Activated gamma-delta T cell treated with Interleukin-2 at 50 U/mL for 16 hours (primary cell): ENCODE measurements at places on chromosomes 5 and 9.

GRCh38 chr5:61167382-61167781 is 5.1 kb upstream of the SMIM15 start:
- DNase-seq, result no peak

DNA sequence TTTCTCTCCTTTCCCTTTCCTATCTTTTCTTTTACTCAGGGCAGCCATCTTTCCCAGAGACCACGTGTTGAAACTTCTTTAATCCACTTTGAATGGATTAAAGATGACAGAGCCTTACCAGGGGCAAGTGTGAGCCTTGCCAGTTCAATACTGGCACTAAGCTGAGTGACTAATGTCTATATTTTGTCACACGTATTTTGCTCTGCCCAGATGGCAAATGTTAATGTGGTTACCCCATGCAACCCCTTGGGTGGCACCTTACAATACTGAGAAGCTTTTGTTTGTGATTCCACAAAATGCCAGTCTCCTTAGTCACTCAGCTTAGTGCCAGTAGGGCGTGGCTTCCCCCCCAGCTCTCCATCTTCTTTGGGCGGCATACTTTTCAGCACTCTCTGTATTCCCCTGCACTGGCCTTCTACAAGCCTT is 24.8 kb downstream of the ANXA1 start:
- no peak for DNase-seq

GRCh38 chr9:70385426-70385825 is 29.0 kb downstream of the KLF9 start:
- no peak for DNase-seq

DNA sequence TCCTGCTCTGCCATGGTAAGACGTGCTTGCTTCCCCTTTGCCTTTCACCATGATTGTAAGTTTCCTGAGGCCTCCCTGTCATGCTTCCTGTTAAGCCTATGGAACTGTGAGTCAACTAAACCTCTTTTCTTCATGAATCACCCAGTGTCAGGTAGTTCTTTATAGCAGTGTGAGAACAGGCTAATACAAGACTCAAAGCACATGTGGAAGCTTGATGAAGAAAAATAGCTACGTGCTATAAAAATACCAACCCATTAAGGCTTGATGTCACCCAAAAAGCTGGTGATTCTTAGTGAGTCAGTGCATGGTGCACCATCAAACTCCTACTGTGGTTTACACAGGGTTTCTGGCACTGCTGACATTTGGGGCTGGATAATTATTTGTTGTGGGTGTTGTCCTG is 332.2 kb downstream of the TMEM167A start:
- DNase-seq, result no peak

DNA sequence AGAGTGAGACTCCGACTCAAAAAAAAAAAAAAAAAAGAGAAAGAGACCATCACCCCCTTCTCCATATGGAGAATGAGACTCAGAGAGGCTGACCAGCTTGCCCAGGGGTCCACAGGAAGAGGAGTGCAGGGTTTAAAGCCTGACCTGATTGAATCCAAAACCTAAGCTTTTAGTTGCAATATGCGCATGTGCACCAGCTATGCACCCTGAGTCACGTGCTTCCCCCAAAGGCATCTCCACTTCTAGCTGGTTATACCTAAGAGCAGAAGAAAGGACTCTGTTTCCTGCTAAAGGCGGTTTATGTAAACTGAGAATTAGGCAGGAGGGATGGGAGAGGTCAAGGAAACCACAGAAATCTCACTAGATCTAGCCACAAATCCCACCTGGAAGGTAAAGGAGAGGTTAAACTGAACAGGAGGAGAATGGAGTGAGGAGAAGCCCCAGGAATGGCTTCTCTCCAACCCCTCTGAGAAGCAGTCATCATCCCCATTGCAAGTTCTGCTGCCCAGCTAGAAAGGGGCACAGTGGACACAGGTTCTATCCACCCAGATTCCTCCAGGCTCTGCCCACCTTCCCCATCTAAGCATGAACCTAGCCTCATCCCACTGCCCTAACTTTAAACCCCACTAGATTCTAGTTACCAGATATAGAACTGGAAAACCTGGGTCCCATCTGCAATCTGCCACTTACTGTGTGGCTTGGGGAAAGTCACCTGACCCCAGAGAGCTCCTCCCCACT is 171.3 kb downstream of the ACTL7B start:
- no peak for DNase-seq

GRCh38 chr5:62791059-62791458 is 212.4 kb downstream of the LRRC70 start:
- DNase-seq, result no peak

DNA sequence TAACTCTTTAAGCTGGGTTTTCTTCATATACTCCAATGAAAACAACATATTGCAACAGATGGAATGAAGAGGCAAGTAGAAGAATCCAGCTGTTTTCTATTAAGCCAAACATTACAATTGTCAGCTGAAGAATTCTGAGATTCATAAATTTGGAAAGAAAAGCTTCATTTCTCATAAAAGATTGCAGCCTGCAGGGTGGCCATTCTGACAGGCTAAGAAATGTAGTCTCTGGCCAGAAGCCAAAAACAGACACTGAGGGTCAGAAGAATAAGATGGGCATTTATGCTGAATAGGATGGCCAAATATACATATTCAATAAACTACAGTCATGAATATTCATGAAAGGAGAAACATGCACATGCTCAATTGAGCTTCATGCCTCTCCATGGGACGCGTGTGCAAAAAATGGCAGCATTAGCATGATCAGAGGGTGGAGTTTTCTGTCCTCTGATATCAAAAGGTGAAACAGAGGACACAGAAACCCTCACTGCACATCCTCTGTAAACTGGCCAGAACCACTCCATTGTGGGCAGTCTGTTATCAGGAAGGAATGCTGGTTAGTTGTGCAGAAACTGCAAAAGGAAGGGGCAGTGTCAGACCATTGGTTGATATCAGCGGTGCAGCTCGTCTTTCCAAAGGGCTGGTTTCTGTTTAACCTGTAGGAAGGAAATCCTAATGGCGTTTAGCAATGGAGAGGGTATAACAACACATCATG is 50.2 kb downstream of the FXN start:
- DNase-seq, result no peak

DNA sequence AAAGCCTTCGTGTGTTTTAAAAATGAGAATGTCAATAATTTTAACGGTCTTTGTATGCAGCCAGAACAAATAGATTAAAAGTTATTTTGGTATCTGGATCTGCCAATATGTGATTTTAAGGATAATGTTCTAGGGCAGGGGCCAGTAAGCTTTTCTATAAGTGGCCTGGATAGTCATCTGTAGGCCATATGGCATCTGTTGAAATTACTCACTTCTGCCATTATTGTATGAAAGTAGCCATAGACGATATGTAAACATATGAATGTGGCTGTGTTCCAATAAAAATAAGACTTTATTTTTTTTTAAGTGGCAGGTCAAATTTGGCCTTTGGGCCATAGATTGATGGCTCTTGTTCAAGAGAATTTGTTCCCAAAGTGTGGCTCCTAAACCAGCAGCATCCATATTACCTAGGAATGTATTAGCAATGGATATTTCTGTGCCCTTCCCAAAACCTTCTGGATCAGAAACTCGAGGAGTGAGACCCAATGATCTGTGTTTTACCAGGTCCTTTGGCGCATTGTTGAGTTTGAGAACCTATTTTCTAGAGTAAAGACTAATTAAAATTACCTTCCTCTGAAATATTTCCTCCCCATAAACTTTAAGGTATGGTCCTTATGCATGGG is 55.9 kb downstream of the C6 start:
- DNase-seq, result no peak

- DNase-seq, result no peak
These were observed 1.9 kb upstream of the CLTB start for GRCh38 chr5:176418251-176418650.

DNA sequence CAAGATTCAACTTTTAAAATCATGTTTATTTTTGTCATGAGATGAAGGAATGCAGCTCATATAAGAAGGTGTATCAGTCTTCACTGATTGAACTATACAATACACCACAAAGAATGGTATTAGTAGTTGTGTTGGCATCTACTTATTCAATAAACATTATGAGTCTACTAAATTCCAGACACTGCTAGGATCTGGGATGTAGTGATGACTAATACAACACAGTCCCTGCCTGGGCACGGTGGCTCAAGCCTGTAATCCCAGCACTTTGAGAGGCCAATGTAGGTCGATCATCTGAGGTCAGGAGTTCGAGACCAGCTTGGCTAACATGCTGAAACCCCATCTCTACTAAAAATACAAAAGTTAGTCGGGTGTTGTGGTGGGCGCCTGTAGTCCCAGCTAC is 171.4 kb upstream of the NFIB start:
- DNase-seq, result no peak

DNA sequence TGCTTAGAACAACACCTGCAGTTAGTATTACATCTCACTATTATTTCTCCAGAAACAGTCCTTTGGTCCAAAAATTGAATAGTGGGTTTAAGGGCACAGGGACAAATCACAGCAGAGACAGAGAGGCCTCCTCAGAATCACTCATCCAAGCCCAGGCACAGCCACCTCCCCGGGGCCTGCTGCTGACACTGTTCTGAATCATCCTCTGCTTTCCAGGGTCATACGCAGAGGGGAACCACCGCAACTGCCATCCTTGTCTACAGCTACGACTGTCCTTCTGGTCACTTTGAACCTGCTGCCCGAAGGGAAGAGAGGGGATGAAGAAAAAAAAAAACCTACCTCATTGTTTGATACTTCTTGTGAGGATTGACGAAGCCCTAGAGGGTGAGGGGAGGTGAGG is 35.3 kb upstream of the MAN2A1 start:
- no peak for DNase-seq

DNA sequence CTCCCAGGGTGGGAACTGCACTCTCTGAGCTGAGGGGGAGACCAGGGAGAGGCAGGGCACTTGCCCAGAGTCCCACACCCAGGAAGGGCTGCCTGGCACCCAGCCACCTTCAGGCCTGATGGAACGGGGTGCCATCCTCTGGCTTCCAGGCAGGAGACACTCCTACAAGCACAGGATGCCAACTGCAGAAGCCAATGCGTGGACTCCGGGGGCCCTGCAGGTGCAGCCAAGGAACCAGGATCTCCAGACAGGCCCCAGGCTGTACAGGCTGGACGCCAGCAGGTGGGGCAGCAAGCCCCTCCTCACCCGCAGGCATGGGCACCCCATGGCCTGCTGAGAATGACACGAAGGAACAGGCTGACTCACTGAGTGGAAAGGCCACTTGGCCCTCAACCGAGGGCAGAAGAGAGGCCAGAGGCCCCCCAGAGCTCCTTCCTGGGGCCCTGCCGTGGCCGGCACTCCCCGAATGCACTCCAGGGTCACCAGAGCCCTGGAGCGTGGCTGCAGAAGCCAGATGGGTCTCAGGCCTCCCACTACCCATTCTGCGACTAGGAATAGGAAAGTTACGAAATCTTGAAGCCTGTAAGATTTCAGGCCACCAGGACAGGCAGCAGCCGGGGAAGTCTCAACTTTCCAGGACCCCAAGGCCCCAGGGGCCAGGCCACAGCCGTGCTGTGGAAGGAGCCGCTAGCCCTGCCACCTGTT is 15.7 kb downstream of the NACC2 start:
- DNase-seq, result no peak

DNA sequence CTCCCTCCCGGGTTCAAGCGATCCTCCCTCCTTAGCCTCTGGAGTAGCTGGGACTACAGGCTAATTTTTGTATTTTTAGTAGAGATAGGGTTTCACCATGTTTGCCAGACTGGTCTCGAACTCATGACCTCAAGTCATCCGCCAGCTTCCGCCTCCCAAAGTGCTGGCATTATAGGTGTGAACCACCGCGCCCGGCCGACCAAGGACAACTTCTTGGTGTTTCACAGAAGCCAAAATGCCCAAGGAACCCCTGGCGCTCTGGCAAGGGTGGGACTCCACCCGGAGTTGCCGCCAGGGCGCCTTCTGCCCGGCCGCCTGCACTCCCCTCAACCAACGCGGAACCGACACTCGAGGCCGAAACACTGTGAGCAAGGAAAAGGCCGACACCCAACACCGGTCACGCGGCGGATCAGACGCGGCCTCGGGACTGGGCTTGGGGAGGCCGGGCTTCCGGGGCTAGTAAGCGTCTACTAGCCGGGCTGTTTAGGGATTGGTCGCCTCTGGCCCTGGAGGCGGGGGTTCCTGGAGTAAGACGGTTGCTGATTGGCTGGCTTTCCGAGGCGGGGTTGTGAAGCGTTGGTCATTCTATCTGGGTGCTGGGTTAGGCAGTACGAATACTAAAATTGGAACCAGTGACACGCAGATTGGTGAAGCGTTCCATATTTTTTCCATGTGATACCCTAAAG is 7.7 kb upstream of the CFAP157 start:
- peak; percentile 81 for DNase-seq

- DNase-seq, result no peak
These were observed 167.6 kb upstream of the MSX2 start for GRCh38 chr5:174556756-174557155.

DNA sequence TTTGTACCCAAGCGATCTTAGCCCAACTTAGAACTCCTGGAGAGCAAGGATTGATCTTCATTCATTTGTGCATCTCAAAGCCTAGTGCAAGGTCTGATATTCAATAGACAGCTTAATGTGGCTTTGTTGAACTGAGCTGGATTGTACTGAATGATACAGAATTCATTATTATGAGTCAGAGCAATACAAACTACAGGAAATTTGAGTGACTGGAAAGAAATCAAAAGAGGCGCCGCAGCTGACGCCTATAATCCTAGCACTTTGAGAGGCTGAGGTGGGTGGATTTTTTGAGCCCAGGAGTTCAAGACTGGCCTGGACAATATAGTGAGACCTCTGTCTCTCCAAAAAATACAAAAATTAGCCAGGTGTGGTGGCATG is 58.6 kb downstream of the ENC1 start:
- no peak for DNase-seq
